ENCODE measurements at places on chromosomes 7 and 10.

- no peak for DNase-seq
Observed at GRCh38 chr7:142511801-142512200, 237.5 kb upstream of the PRSS1 start.

DNA sequence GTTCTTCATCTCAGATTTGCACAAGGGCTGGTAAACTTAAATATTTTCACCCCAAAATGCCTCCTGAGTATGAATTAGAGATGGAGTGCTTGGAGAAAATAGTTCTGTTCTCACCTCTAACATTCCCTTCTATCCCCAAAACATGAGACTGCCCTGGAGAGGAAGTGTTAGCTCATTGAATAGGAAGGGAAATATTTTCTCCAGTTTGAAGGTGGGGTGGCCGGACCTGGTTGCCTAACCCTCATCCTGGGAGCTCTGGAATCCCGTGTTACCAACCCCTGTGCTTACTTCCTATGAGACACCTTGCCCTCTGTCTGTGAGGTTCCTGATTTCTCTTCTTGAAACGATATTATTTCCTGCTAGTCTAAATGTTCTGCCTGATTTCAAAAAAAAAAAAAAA is 779 bp downstream of the IFIT2 start:
- no peak for DNase-seq

DNA sequence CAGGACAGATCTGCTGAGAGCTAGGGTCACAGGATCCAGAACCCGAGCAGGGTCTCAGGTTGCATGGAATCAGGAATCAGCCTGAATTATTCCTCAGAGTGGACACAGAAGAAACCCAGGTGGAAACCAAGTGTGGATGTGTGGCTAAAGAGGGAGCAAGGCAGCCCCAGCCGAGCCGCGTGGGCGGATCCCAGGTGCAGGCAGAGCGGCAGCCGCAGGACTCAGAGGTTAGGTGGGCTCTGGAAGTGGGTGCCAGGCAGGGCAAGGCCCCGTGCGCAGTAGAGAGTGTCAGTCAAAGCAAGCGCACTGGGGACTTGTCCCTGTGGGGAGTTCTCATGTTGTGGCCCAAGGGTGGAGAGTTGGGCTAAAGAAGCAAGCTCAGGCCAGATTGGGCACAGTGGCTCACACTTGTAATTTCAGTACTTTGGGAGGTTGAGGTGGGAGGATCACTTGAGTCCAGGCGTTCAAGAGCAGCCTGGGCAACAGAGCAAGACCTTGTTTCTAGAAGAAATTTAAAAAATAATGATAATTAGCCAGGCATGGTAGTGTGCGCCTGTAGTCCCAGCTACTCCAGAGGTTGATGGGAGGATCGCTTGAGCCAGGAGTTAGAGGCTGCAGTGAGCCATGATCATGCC is 125.9 kb downstream of the CUL2 start:
- no peak for DNase-seq

GRCh38 chr10:21173802-21174714 is 276.9 kb upstream of the NEBL start:
- DNase-seq: no peak

DNA sequence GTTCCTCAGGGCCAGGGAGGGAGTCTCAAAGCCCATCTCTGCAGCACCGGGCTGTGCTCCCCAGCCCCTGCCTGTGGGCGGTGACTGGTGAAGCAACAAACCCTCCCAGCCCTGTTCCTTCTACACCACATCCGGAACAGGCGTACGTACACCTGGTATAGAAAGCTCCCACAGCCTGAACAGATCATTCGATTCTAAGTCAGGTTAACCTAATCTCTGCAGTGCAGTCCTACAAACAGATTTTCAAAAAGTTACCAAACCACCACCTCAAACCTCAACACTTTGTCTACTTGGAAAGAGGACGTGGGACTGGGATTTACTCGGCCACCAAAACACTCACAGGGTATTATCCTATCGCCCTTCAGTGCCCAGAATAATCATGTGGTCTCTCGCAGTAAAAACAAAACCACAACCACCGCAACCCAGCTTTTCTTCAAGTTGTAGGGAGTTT is 238.4 kb downstream of the DIP2C start:
- peak; percentile 46 for DNase-seq

GRCh38 chr10:42149722-42150427 is 488.5 kb downstream of the ZNF33B start:
- no peak for DNase-seq

- DNase-seq: no peak
Observed at GRCh38 chr10:131073469-131074035, 238.0 kb downstream of the TCERG1L start.

DNA sequence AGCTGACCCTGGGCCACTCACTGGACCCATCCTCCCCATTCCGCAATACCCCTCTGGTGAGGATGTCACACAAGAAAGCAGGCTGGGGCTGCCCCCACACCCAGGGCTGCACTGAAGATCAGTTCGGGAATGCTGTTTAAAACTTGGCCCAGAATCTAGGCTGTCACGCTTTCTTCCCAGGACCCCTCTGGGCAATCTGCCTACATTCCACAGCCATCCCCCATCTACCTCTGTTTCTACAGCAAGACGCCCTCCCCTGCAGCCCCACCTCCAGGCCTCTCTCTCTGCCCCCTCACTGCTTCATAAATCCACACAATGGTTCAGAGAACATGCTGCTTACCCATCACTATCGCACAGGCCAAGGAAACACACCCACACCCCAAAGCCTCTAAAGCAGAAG is 36.1 kb downstream of the XPNPEP1 start:
- no peak for DNase-seq

GRCh38 chr10:67864607-67865371 is 19.7 kb upstream of the SIRT1 start:
- DNase-seq: no peak

GRCh38 chr10:114048472-114048871 is 4.8 kb downstream of the ADRB1 start:
- DNase-seq: no peak

- no peak for DNase-seq
Observed at GRCh38 chr7:2106924-2107323, 125.8 kb downstream of the MAD1L1 start.

DNA sequence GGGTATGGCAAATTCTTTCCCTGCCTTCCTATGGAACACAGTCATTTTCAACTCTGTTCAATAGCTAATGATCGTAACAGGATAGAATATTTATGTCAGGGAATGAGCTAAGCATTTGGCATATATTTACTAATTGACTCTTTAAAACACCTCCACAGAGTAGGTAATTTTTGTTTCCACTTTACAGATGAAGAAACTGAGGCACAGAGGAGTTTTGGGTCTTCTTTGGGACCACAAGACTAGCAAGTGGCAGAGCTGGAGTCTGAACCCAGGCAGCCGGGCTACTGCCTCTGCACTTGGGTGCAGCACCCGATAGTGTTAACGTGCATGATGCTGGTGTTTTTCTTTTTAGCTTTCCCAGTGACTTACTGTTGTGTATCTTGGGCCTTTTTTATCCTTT is 384.0 kb downstream of the SFMBT2 start:
- no peak for DNase-seq

GRCh38 chr10:58833771-58834561 is 321.3 kb downstream of the BICC1 start:
- DNase-seq: no peak

DNA sequence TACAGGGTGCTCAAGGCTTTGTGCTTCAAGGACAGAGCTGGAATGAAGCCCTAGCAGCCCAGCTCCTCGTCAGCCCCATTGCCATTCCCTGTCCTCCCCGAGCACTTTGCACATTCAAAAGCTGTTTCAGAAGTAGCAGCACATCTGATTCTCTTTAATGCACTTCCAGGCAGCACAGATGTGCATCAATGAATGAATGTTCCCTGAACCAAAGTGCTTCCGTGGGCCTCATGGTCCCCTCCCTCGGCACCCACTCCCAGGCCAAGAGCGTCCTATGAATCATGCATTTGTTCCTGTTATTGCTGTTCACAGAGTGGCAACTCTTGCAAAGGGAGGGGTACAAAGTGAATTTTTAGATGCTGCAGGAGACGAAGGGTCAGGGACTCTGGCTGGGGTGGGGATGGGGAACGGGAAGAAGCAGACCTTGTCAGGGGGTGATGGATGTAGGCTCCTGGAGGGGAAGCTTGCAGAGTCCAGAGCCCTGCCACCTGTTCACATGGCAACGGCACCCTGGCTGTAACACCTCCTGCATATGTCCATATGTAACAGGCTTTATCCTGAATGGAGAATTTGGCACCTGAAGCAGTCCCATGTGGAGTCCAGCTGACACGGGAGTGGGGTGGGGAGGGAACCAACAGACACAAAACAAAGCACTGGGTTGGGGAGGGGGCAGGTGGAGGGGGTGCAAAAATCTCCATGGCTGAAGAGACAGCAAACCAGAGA is 62.2 kb upstream of the BAIAP2L1 start:
- no peak for DNase-seq

- no peak for DNase-seq
Observed at GRCh38 chr7:30630986-30631385, 36.3 kb downstream of the GARS1 start.

- DNase-seq: no peak
Observed at GRCh38 chr7:139591550-139592195, 68.2 kb downstream of the CLEC2L start.

DNA sequence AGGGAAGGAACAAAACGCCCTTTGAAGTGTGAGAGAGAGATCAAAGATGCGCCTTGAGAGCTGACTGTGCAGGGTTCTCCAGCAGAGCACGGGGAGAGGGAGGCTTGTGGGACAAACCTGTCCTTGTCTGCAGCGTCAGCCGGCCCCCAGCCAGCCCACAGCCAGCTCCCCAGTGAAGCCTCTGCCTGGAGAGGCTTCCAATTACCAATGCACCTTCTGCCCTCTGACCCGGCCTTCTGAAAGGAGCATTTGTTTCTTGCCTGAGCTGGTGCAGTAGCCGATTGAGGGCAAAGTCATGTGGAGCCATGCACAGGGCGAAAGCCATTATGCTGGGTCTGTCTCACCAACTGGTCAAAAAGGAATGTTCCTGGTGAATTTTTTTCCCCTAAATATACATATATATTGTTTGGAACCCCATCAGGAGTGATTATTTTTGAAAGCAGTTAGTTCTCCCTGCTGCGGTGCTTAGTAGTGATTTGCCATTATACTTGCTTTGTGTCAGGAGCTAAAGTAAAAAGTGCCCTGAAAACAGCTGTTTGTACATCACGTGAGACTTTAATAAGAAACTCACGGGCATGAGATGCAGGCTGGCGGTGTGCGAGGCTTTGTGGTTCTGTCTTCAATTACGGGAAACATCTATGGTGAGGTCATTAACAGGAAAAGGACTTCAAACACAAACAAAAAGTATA is 268.6 kb downstream of the KLF6 start:
- no peak for DNase-seq

DNA sequence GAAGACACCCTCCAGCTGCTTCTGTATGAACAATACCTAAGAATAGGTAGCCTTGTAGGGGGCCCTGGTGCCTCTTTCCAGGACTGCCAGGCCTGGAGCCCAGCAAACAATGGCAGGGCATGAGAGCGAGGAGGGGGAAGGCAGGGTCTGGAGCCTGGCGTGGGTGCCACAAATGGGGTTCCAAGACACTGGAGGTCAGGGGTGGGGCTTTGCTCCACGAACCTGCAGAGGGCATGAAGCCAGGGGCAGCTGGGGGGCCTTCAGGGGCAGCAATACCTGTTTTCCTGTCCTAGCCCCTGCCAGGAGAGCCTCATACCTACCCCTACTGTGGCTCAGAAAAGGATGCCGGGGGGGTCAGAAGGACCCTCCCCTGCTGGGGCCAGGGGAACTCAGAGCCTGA is 61.6 kb downstream of the SLC29A4 start:
- DNase-seq: no peak

- DNase-seq: peak; percentile 38
Observed at GRCh38 chr7:50664461-50664922, 99.3 kb upstream of the DDC start.

GRCh38 chr7:130369831-130370550 is 10.3 kb upstream of the CPA1 start:
- DNase-seq: no peak

DNA sequence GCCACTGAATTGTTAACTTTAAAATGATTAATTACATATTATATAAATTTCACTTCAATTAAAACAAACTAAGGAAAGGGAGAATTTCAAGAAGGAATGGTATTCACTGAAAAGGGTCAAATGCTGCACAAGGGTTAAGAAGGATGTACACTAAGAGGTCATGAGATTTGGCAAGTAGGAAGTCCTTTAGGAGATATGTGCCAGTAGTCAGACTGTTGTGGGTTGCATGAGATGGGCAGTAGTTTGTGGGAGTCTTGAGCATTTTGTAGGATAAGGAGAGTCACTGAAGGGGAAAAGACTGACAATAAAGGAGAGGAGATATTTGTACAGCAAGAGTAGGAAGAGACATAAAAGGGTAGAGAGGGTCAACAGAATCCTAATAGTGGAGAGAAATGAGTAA is 12.4 kb upstream of the PTPN12 start:
- no peak for DNase-seq

DNA sequence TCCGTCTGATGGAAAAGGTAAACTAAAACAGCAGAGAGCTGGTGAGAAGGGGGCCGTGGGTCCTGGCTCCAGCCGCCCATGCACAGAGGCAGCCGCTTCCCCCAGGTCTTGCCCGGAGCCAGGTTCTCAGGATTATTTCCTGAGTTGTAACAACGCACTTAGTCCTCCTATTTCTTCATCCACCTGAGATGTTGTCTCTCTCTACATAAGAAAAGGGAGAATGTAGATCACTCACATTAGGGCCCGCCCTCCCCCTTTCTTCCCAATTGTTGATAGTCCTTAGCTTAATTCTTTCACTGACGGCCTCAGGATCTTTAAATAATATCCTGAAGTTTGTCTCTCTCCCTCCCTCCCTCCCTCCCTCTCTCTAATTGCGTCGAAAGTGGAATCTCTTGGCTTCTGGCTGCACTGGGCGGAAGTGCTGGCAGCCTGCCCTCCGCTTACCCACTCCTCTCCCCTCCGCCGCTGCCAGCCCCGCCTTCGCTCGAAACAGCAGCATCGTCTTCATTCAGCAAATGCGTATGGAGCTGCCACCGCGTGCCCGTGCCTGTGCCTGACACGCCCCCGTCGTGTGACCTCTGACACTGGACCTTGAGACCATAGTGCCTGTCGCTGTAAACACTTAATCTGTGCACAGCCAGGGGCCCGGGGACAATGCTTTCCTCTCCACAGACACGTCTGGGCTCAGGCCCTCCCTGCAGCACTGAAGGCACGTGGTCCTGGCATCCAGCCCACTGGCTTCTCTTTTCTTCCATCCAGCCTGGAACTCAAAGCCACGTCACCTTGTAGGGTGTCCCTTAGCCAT is 174.5 kb upstream of the PPP2R2D start:
- no peak for DNase-seq
